ENCODE measurements at places on chromosomes 13 and 19. TPM values are rescaled to one million over a fixed set of nuclear protein-coding genes. Genes with fewer than 3 reads are reported as not detected.

The TPRX2 gene
- not detected for total RNA-seq

DNA sequence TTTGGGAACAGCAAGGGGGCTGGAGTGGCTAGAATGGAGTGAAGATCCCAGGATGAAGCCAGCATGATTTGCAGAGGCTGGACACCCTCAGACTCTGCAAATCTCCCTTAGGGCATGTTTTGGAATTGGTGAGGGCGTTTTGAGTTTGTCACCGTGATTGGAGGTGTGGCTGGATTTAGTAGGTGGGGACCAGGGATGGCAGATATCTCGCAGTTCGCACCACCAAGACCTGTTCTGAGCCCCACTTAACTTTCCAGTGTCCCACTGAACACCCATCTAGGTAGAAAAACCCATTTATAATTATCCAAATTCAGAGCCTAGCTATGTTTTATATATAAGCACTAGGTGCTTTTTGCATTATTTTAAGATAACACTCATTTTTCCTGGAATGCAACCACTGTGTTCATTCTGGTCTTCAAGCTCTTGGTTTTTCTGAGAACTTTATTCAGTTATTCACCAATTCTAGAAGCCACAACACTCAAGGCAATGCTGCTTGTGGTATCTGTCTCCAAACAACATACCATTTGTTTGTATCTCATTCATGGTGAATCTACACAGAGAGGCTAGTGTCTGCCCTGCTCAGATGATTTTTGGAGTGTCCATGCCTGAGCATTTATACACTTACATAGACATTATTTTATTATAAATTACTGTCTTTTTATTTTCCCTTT lies 3.0 kb upstream of the NANOS2 start:
- no peaks in the 10 kb centered on the region for H3K27me3 ChIP-seq
- no peak overlapping the region for H3K4me3 ChIP-seq
- no peak for DNase-seq
- no peak overlapping the region for H3K27ac ChIP-seq
- no peaks in the 10 kb centered on the region for H3K36me3 ChIP-seq

The ZNF567 gene
- total RNA-seq, result 14.3 TPM

- DNase-seq, result no peak
- no peak overlapping the region for H3K27ac ChIP-seq
- H3K4me1 ChIP-seq, result no peaks in the 10 kb centered on the region
- peaks cover 16% of the 10 kb centered on the region for H3K36me3 ChIP-seq
- no peak overlapping the region for H3K4me3 ChIP-seq
These were observed 114.9 kb downstream of the PCCA start for GRCh38 chr13:100203696-100204367.

The ZNF699 gene
- 6.4 TPM for total RNA-seq

Data from endodermal cell (in vitro differentiated cells).